ENCODE measurements at places on chromosomes 13 and 19.

GRCh38 chr13:36366031-36366430 lies 19.8 kb upstream of the SPART start:
- DNase-seq, result no peak

GRCh38 chr13:66855131-66855530 lies 375.0 kb downstream of the PCDH9 start:
- DNase-seq, result no peak

DNA sequence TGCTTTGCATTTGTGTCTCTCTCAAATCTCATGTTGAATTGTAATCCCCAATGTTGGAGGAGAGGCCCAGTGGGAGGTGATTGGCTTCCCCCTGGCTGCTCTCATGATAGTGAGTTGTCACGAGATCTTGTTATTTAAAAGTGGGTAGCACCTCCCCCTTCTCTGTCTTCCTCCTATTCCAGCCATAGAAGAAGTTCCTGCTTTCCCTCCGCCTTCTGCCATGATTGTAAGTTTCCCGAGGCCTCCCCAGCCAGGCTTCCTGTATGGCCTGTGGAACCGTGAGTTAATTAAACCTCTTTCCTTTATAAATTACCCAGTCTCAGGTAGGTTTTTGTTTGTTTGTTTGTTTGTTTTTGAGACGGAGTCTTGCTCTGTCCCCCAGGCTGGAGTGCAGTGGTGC lies 3.8 kb downstream of the LILRA4 start:
- no peak for DNase-seq

- no peak for DNase-seq
These were observed 822 bp upstream of the ZNF274 start for GRCh38 chr19:58181902-58182576.

GRCh38 chr13:35792911-35793310 lies 316.4 kb upstream of the MAB21L1 start:
- no peak for DNase-seq

- DNase-seq, result no peak
These were observed 5.3 kb upstream of the EPSTI1 start for GRCh38 chr13:42997381-42997780.

DNA sequence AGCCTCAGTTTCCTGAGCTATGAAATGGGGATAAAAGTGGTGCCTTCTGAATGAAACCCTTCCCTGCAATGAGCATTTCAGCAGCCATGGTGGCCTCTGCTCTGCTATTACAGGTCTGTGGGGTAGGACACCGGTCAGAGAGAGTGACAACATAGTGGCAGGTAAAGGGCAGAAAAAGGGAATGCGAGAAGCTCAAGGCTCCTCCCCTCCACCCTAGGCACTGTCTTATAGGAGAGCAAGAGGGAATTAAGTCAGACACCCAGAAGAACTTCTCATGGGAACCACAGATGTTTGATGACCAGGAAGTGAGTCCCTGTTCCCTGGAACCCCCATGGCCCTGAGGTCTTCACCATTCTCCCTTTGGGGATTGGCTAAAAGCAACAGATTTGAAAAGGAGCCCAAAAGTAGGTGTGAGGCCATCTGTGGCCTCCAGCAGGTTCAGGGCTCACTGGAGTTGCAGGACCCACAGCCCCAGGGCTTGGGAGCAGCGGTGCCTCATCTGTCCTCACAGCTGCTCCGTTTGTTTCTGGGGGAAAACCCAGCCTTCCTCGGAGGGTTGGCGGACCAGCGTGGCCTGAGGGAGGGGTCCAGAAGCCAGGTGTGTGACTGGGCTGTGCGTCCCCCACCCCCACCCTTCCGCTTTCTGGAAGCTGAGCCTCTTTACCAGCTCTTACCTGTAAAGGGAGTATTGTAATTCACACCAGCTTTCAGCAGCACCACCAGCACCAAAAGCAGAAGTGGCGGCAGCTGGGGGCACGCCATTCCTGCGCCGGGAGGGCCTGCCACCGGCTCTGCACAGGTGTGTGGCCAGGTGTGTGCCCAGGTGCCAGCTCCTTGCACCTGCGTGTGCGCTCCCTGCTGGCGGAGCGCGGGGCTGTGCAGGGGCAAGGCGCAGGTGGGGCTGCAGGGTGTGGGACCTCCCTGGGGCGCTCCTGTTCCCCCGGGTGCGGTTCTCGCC lies 19.4 kb downstream of the IQCN start:
- no peak for DNase-seq

- no peak for DNase-seq
These were observed 270.3 kb downstream of the MZT1 start for GRCh38 chr13:72457151-72457550.

GRCh38 chr19:42433503-42434260 lies 6.5 kb upstream of the LIPE start:
- no peak for DNase-seq

DNA sequence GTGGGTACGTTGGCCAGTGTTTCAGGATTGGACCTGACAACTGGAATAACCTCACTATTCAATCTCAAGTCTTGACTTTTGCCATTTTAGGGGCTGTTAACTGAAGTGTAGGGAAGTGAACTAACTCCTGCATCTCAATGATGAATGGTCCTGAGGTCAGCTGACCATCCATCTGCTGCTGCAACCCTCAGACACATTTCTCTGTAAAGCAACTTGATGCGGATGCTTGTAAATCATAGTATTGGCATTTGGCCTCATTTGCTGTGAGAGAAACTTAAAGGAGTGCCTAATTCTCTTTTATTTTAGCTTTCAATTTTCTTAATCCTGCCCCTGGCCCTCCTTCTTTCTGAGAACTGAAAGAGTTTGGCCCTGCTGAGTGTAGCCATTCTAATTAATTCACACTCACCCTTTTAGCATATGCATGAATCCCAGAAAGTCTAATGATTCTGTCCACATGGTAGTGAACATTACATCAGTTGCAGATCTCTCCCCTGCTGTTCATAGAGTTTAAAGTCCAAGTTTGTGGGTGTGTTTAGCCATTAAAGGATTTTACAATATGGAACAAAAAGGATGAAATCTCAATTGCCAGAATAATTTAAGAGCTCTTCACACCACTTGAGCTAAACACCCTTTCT lies 1531.4 kb upstream of the SLC10A2 start:
- DNase-seq, result no peak

GRCh38 chr13:39167018-39167417 lies 128.8 kb downstream of the NHLRC3 start:
- no peak for DNase-seq

DNA sequence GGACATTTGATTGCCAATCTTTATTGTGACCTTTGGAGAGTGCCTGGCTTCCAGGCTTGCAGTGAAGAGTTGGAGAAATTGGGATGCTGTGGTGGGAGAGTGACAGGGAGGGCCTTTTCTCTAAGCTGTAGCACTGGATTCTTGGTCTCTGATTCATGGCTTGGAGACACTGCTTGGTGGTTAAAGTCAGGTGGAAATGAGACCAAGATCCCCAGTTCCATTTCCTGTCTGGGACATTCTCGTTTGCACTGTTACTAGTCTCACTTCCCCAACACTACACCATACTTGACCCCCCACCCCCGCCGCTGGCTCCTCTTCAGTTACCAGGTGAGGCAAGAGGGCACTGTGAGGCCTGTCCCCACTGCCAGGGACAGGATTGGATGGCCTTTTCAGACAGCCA lies 2.9 kb downstream of the SUPT5H start:
- no peak for DNase-seq

- DNase-seq, result no peak
These were observed 824.3 kb upstream of the KLHL1 start for GRCh38 chr13:70932511-70932910.

All from GM04503 (cell line).